IMR-90 (cell line): ENCODE measurements at places on chromosomes 5 and 9. TPM values are rescaled to one million over a fixed set of nuclear protein-coding genes. Genes with fewer than 3 reads are reported as not detected.

GRCh38 chr9:71746758-71747125, 21.6 kb downstream of the CEMIP2 start:
- DNase-seq = no peak

DNA sequence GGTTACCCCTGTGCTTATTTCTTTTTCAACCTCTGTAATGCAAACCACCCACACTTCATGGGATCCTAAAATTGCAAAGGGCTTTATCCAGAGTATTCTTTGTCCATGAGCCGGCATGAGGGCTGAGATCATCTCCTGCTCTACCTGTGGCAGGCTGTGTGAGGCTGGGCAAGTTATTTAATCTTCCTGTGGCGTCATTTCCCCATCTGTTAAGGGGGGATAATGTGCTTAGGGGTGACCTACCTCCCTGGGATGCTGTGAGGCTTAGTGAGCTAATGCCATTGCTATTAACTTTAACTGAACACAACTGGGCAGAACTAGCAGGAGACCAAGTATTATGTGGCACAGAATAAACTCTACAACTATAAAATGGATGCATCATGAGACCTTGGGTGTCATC, 17.0 kb downstream of the FRMPD1 start:
- DNase-seq = no peak

GRCh38 chr9:71920456-71921189, 9.2 kb downstream of the C9orf85 start:
- DNase-seq = no peak

DNA sequence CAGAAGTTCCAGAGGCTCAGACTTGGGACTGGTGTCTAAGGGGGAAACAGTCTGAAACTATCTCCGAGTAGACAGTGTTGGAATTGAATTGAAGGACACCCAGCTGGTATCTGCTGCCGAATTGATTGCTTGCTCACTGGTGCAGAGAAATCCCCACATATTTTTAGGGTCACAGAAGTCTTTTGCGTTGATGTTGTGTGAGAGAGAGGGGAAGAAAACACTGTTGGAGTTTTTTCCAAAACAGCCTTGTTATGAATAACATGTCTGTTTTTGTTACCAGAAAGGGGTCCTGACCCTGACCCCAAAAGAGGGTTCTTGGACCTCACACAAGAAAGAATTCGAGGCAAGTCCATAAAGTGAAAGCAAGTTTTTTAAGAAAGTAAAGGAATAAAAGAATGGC, 81.3 kb downstream of the ALDH7A1 start:
- peak; percentile 17 for DNase-seq

The ADGRD2 gene
- total RNA-seq = not detected in 2 replicates

The ORM2 gene
- not detected in 2 replicates for total RNA-seq

The ARL14EPL gene
- total RNA-seq = not detected in 2 replicates
